ENCODE measurements at places on chromosomes 4 and X.

DNA sequence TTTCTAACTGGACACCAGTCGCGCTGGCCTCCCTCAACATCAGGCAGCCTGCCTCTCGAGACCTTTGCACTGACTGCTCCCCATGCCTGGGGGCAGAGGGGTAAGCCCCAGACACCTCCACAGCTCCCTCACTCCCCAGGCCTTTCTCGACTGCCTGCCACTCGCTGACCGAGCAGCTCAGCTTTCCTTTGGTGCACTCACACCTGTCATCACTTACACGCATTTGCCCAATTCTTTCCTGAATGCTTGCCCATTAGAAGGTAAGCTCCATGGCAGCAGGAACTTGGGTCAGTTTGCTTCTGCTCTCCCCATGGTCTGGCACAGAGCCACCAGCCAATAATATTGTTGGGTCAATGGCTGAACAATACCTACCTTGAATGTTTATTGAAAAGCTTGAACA lies 32.2 kb upstream of the PROM1 start:
- DNase-seq, result no peak

- DNase-seq, result no peak
Measured at GRCh38 chr4:55397126-55397436, 1.3 kb downstream of the TMEM165 start.

DNA sequence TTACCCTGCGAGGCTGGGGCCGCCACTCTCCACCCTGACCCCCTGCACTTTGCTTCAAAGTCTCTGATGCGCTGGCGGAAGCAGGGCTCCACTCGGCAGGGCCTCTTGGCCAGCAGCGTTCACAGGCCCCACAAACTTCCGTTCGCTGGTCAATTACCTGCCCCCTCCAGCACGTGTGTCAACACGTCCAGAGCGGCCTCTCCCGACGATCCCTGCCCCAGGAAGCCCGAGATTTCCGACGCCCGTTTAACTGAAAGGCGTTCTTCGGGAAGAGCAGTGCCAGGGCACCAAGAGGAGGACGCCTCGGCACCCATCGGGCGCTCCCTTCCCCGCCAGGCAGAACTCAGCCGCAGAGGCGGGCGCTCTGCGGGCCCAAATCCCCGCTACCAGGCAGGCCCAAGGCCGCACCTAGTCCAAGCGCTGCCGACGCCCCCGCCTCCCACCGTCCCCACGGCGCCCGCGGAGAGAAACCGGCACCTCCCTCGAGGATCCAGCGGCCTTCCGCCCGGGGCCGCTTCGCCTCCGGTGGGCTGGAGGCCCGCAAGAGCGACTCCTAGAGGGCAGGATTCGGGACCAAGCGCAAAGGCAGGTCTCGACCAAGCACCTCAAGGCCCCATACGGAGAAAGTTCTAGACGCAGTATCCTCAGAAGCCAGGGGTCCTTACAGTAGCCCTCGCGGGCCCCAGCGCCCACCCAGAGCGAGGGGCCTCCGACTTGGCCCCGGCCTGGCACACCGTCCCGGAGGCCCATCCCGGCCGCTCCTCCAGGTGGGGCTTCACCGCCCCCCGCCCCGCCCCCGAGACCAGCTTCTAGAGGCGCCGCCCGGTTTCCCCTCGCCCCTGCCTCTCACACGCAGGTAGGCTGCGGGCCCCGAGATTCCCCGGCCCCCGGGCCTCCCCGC lies 586 bp downstream of the BCAP31 start:
- no peak for DNase-seq

GRCh38 chr4:8320386-8320750 lies 50.8 kb downstream of the HTRA3 start:
- no peak for DNase-seq

DNA sequence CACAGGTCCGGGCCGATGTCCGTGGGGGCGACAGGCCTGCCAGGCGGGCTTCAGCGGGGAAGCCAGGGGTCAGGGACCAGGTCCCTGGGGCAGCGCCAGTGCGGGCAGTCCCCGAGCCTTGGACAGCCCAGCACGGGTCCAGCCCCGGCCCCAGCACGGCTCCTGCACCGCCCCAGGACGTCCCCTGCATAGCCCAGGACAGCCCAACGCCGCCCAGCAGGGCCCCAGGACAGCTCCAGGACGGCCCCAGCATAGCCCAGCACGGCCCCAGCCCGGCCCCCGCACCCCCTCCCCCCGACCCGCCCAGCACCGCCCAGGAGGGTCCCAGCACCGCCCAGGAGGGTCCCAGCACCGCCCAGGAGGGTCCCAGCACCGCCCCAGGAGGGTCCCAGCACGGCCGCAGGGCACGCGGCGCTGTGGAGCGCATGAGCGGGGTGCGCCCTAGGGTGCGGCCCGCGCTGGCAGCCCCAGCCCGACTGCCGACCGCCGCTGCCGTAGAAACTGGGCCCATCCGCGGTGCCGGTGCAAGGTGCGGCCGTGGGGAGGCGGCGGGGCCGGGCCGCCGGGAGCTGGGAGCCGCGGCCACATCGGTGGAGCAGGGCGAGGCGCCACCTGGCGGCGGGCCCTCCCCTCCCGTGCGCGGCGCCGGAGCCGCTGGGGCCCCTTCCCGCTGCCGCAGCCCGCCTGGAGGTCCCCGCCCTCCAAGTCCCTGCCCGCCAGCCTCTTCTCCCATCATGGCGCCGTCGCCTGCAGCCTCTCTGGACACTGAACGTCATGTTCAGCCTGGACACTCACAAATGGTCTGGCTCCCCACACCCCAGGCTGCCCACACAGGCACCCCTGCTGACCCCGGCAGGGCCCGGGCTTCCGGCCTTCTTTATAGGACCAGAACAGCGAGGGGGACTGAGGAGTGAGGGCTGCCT lies 106.8 kb upstream of the NKX1-1 start:
- peak; percentile 41 for DNase-seq

GRCh38 chr4:29326816-29327215 lies 1393.4 kb upstream of the PCDH7 start:
- DNase-seq, result no peak

DNA sequence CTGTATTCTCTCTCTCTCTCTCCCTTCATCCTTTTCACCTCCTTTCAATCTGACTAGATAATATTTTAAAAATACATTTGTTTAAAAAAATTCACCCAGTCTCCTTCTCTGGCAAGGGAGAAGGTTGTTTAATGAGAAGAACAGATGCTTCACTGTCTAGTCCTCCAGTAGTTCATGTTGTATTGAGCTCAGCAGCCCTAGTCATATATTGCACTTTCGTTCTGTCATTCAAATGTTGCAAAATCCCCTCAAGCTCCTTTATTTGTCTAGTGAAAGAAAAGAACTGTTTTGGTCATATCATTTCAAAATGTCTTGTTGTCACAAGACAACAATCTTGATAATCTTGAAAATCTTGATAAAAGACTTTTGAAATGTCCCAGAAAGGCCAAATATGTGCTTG lies 248.0 kb downstream of the GALNTL6 start:
- no peak for DNase-seq

- no peak for DNase-seq
Measured at GRCh38 chrX:13470685-13470977, 98.8 kb upstream of the EGFL6 start.

- no peak for DNase-seq
Measured at GRCh38 chrX:14829643-14830042, 43.2 kb downstream of the FANCB start.

- DNase-seq, result no peak
Measured at GRCh38 chr4:4248885-4249203, 821 bp upstream of the TMEM128 start.

- DNase-seq, result no peak
Measured at GRCh38 chr4:88418411-88418810, 38.5 kb upstream of the HERC5 start.

- no peak for DNase-seq
Measured at GRCh38 chrX:8782595-8782994, 18.6 kb downstream of the FAM9A start.

GRCh38 chrX:31232506-31232905 lies 160.7 kb upstream of the FTHL17 start:
- no peak for DNase-seq

DNA sequence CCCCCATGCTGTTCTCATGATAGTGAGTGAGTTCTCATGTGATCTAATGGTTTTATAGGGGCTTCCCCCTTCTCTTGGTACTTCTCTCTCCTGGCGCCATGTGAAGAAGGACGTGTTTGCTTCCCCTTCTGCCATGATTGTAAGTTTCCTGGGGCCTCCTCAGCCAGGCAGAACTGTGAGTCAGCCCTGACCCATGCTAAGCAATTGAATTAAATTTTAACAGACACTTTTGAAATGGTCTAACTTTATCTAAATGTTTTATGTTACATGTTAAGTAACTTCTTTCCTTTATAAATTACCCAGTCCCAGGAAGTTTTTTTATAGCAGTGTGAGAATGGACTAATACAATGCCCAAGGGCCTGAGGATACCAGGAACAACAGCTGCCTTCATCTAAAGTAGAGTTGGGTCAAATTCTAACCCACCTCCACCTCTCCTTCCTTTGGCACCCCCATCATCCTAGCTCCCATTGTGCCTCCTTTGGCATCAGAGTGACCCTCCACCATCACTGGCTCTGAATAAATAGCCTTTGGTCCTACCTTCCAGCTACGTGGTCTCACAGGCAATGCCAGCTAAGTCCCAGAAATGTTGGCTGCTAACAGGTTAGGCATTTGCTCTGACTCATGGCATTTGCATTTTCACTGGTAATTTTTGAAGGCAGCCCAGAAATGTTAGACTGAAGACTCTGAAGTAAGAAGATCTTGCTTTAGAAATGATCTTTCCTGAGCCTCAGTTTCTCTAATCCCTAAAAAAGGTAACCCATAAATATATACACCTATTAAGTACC lies 182.1 kb downstream of the MOSPD2 start:
- no peak for DNase-seq

- no peak for DNase-seq
Measured at GRCh38 chr4:147057611-147058190, 112.0 kb upstream of the TTC29 start.

DNA sequence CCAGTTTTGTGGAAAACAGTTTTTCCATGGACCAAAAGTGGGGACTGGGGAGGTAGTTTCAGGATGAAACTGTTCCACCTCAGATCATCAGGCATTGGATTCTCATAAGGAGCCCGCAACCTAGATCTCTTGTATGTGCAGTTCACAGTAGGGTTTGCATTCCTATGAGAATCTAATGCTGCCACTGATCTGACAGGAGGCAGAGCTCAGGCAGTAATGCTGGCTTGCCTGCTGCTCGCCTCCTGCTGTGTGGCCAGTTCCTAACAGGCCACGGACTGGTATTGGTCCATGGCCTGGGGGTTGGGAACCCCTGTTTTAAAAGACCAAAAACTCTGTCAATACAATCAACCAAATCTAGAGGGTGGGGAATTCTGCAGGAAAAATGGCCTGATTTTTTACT lies 100.0 kb upstream of the EOLA2 start:
- DNase-seq, result no peak

- no peak for DNase-seq
Measured at GRCh38 chr4:101977076-101977475, 186.5 kb downstream of the BANK1 start.

DNA sequence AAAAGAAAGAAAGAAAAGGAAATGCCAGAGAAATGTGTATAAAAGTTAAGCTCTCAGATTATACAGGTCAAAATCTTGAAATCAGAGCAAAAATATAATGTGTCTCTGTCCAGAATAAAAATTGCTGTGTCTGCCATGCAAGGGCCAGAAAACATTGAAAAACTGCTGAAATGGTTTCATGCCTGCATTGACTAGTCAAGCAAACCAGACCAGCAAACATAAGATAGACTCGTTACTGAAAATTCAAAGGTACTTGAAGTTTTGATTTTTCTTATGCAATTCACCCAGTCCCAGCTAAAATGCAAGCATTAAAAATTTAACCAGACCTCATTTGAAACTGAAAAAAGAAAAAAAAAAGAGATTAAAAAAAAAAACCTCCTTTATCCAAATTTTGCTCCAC lies 37.2 kb upstream of the NPFFR2 start:
- no peak for DNase-seq

- DNase-seq, result no peak
Measured at GRCh38 chr4:61514991-61515390, 314.9 kb downstream of the ADGRL3 start.

DNA sequence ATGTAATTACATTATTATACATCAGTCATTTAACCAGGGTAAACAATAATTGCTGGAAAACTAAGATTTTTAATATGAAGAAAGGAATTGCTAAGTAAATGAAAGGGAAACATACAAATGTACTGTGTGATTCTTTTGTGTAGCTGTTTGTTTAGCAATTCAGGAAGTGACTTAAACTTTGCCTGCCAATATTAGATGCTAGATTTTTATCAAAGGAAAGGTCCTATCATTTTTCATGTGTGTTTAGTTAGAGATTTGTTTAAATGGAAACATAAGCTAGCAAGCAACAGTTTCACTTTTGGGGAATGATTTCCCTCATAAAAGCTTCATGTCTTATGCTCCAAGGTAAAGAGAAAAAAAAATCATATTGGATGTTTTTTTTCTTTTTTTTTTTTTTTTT lies 95.1 kb upstream of the LIMCH1 start:
- DNase-seq, result no peak

GRCh38 chrX:153445106-153445855 lies 575 bp downstream of the TREX2 start:
- DNase-seq, result no peak

DNA sequence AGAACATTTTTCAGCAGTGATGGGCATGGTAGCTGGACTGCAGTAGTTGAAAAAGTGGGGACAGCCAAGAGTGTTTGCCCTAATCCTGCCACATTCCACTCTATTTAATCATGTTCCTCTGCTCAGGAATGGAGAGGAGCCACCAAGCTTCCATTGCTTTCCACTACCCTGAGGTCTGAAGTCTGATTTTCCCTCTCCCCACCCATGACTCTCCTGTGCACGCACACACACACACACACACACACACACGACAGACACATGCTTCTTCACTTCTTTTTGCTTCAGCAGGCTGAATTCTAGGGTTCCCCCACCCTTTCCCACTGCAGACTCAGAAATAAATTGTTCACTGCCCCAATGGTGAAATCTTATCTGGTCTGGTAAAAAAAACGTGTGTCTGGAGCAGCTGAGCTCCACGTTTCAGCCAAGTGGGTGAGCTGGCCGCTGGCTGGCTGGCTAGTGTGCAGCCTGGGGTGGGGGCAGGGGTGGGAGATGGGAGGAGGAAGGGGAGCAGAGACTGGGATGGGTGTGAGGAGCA lies 142.7 kb upstream of the NALF2 start:
- no peak for DNase-seq

DNA sequence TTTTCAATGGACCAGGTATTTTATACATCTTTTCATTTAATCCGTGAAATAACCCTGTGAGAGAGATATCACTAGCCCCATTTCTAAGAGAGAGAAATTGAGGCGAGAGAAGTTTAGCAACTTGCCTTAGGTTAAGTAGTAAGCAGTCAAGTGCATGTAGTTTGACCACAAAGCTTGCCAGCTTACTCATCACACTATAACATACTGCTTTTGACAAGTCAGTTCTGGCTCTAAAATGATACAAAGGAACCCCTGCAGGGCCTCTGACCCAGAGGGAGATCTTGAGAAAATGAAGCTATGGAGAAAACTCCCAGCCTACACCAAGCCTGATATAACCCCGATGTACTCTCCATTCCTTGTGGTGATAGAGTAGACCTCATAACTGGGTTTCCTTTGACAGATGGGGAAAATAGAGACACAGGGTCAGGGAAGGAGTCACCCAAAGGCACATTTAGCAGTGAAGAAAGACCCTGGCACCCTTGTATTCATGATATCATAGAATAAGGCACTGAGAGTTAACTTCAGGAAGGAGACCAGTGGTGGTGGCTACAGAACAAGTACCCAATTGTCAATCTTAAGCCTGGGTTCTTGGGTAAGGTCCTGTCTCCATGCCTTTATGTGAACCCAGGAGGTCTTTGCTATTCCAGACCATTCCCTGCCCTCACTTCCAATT lies 60.2 kb upstream of the MSN start:
- no peak for DNase-seq

All from CD4-positive, alpha-beta T cell treated with Interleukin-1 beta for 1 hour (primary cell).